Stimulated activated CD8-positive, alpha-beta memory T cell treated with anti-CD3 and anti-CD28 coated beads, Interleukin-4, amount 100 ng/mL, for 4 hours (primary cell): ENCODE measurements at places on chromosomes 5 and 9.

GRCh38 chr5:141816598-141817399 lies 61.4 kb downstream of the PCDH1 start:
- no peak for DNase-seq

DNA sequence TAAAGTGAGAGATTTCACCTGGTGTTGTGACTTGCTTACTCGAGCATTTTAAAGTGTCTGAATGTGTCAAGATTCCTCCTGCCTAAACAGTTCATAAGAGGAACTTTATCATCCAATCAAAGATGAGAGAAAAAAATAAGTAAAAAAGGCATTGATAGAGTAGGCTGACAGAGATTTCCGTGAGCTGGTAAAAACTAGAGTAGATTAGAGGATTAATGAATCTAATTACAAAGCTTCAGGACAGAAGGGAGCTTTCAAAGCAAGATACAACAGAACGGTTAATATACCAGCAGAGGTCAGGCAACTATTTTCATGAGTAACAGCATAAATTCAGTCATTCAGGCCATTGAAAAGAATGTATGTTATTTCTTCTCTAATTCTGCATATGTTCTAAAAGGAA lies 91.5 kb downstream of the ADAMTS6 start:
- DNase-seq: no peak

DNA sequence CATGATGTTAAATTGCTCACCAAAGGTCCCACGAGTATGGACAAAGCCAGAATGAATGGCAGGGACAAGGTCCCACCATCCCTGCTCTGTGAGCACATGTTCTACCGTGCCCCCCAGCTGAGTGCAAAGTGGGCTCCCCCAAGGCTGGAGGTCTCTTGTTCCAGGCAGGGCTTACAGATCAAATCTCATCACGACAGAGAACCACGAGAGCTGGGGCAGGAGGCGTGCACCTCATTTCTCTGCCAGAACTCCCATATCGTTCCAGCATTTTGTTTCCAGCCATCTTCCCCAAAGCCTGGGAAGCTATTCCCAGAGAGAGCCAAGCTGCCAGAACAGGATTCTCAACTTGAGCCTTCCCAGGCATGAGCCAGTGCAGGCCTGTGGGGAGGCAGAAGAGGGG lies 108.5 kb downstream of the ZNF354C start:
- no peak for DNase-seq

- no peak for DNase-seq
Measured at GRCh38 chr5:147369742-147370374, 135.0 kb downstream of the STK32A start.

- no peak for DNase-seq
Measured at GRCh38 chr5:129249886-129250285, 155.3 kb downstream of the ISOC1 start.
